ENCODE measurements at places on chromosomes 2 and 18. TPM values are rescaled to one million over a fixed set of nuclear protein-coding genes. Genes with fewer than 3 reads are reported as not detected.
A peak's percentile ranks its signal among the peaks of the same experiment; 100 is the strongest.

The MC2R gene
- total RNA-seq = not detected

GRCh38 chr2:217356781-217357180, 496.9 kb upstream of the TNP1 start:
- no peaks in the 10 kb centered on the region for H3K4me1 ChIP-seq
- H3K4me3 ChIP-seq = no peak overlapping the region
- no peaks in the 10 kb centered on the region for H3K27me3 ChIP-seq

The WDFY1 gene
- total RNA-seq = 90.2 TPM

DNA sequence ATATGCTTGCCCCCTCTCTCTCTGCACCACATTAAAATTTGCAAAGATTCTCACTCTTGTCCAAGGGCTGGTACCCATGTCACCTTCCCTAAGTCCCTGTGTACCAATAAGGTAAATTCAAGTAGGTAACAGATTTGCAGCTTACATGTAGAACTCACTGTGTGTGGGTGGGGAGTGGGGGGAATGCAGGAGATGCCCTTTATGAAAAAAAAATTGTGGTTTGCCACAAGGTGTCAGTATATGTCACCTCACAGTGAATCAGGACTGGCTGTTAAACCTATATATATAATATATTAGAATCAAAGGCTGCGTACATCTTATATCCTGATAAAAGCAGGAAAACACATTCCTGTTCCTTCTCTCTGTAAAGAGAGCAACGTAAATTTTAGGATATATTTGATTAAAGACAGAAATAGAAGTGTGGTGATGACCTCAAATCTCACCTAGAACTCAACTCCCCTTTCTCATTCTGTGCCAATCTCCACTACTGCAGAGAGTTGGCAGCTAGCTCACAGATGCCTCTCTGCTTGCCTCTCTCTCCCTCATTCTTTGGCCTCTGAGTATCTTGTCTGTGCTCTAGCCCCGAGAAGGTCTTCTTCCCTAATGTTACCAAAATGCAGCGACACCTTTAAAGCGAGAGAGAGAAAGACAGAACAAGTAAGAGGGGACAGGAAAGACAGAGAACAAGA, 536 bp downstream of the XDH start:
- H3K36me3 ChIP-seq = no peaks in the 10 kb centered on the region
- H3K4me3 ChIP-seq = no peak overlapping the region
- no peak for DNase-seq

DNA sequence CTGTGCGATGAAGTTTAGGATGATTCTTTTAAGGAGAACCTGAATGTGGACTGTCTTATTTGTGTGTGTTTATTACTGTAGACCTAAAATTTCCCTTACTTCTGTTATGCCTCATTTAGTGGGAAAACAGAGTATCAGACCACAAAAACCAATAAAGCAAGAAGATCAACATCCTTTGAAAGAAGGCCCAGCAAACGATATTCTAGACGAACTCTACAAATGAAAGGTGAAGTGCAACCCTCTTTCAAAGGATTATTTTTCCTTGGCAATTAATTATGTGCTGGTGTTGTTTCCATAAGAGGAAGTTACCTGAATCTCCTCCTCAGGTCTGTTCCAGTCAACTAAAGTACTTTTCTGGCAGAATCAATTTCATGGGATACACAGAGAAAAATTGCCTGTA, 78.6 kb downstream of the EPB41L5 start:
- H3K4me1 ChIP-seq = no peaks in the 10 kb centered on the region
- H3K27ac ChIP-seq = no peak overlapping the region
- no peak overlapping the region for H3K4me3 ChIP-seq
- H3K36me3 ChIP-seq = no peaks in the 10 kb centered on the region
- no peak for DNase-seq

GRCh38 chr2:181904022-181904632, 12.6 kb downstream of the ITPRID2 start:
- H3K27ac ChIP-seq = no peak overlapping the region
- H3K4me1 ChIP-seq = no peaks in the 10 kb centered on the region
- no peak overlapping the region for H3K4me3 ChIP-seq
- DNase-seq = no peak
- peaks cover 36% of the 10 kb centered on the region for H3K36me3 ChIP-seq

- no peaks in the 10 kb centered on the region for H3K27me3 ChIP-seq
- H3K4me1 ChIP-seq = no peaks in the 10 kb centered on the region
- H3K4me3 ChIP-seq = no peak overlapping the region
- DNase-seq = no peak
- no peak overlapping the region for H3K27ac ChIP-seq
Observed at GRCh38 chr2:127158614-127159290, 51.8 kb upstream of the BIN1 start.

GRCh38 chr18:26546875-26547645, 1.3 kb downstream of the KCTD1 start:
- H3K4me3 ChIP-seq = peak overlapping the region; percentile 48
- peak; percentile 2 for DNase-seq
- H3K4me1 ChIP-seq = peaks cover 35% of the 10 kb centered on the region
- peaks cover 23% of the 10 kb centered on the region for H3K27me3 ChIP-seq

DNA sequence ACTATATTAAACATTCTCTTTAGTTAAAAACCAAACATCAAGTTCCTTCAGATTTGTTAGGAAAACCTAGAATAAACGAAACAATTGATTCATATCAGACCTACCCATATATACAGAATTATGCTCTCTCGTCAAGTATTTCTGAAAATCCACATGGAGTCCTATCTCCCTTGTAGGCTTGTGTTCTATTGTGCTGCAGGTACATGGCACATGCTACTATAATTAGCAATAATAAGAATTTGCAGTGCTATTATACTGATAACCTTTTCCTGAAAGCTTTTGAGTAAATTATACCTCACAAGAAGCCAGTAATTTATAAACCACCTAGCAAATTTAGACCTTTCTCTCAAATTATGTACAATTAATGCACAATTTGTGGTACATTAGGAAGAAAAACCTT, 158.6 kb upstream of the STK17B start:
- no peaks in the 10 kb centered on the region for H3K36me3 ChIP-seq
- no peaks in the 10 kb centered on the region for H3K27me3 ChIP-seq
- no peaks in the 10 kb centered on the region for H3K4me1 ChIP-seq

GRCh38 chr2:46381263-46381849, 84.1 kb downstream of the EPAS1 start:
- DNase-seq = no peak
- H3K36me3 ChIP-seq = no peaks in the 10 kb centered on the region
- H3K27ac ChIP-seq = no peak overlapping the region
- no peaks in the 10 kb centered on the region for H3K4me1 ChIP-seq
- no peaks in the 10 kb centered on the region for H3K27me3 ChIP-seq

DNA sequence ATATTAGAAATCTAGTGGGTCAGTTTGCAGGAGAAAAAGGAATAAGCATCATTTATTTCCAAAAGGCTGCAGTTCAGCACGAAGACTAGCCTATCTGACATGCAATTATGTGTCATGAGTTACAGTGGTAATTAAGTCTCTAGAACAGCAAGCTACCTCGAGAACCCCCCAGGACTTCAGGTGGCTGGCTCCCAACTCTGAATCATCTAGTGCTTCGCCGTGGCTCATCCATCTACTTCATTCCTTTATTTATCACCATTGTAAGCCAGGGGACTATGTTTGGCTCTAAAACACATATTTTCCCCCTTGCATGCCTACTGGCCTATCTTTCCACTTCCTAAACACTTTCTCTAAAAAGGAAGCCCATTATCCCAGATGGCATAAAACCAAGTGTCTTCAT, 121.6 kb downstream of the TXNL1 start:
- no peaks in the 10 kb centered on the region for H3K4me1 ChIP-seq
- H3K27me3 ChIP-seq = no peaks in the 10 kb centered on the region
- no peak for DNase-seq
- no peak overlapping the region for H3K4me3 ChIP-seq
- H3K27ac ChIP-seq = no peak overlapping the region

- H3K4me3 ChIP-seq = no peak overlapping the region
- H3K36me3 ChIP-seq = no peaks in the 10 kb centered on the region
- no peaks in the 10 kb centered on the region for H3K4me1 ChIP-seq
Observed at GRCh38 chr2:105127289-105127915, 89.5 kb downstream of the MRPS9 start.

The ABHD1 gene
- 2.4 TPM for total RNA-seq

DNA sequence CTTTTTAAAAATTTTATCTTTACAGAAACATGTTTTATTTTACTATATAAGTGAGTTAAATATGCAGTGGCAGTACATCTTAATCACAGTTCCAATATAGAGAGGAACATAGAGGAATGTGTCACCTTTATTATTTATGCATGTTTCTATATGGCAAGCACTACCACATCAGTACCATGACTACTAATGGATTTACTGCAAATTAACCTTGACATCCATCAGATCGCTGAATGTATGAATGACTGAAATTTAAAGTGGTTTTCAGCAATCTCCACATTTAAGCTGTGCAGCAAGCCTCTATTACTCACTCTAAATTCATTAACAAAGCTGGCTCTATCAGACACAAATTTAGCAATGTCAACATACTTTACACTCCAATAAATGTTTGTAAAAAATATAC, 790.6 kb downstream of the NRXN1 start:
- H3K36me3 ChIP-seq = no peaks in the 10 kb centered on the region
- no peak for DNase-seq
- no peaks in the 10 kb centered on the region for H3K27me3 ChIP-seq
- H3K27ac ChIP-seq = no peak overlapping the region
- no peak overlapping the region for H3K4me3 ChIP-seq

The PGAP1 gene
- 4.9 TPM for total RNA-seq

GRCh38 chr18:9616049-9616448, 1.7 kb upstream of the PPP4R1 start:
- H3K27me3 ChIP-seq = no peaks in the 10 kb centered on the region
- DNase-seq = no peak
- peaks cover 3% of the 10 kb centered on the region for H3K36me3 ChIP-seq

DNA sequence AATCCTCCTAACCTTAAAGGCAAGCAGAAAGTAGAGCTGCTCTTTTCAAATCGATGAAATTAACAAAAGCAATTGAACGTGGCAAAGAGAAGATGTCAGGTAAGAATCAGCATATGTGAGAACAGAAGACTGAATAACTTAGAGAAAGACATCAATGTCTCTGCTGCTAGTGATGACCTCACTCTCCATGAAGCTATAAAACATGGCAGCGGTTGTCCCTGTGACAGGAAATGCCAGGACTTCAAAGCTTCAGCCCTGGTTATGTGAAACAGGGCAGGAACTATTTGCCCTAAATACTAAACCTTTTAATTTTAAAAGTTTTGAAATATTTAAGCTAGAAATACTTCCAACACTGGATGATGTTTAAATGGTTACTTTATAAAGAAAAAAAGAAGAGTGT, 383.7 kb downstream of the XIRP2 start:
- no peak for DNase-seq
- no peaks in the 10 kb centered on the region for H3K36me3 ChIP-seq
- H3K4me1 ChIP-seq = no peaks in the 10 kb centered on the region
- no peaks in the 10 kb centered on the region for H3K27me3 ChIP-seq
- H3K27ac ChIP-seq = no peak overlapping the region

GRCh38 chr2:105733875-105734274, 10.8 kb upstream of the NCK2 start:
- H3K4me1 ChIP-seq = peaks cover 4% of the 10 kb centered on the region
- no peak for DNase-seq
- no peaks in the 10 kb centered on the region for H3K27me3 ChIP-seq
- no peak overlapping the region for H3K27ac ChIP-seq

The ZCCHC2 gene
- total RNA-seq = 59.6 TPM

The FHOD3 gene
- not detected for total RNA-seq

All from natural killer cell (primary cell).